ENCODE measurements at places on chromosomes 2 and 18.

DNA sequence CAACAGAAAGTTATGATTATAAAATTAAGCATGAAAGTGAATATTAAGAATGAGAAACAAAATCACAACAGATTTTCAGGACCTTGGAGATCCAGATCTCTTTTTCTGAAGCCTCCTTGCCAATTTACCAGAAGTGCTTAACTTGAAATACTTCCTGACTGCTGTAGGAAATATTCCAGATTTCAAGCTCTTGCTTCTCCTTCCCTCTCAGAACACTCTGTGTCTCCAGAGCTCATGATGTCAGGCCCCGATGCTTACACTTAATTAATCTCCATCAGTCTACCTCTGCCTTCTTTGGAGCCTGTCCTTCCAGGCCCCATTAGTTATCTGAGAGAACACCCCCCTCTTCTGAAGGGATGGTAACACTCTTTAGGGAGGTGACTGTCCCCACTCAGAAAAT, 20.7 kb upstream of the NT5C1B start:
- DNase-seq: no peak

GRCh38 chr2:23519334-23519651, 134.3 kb downstream of the KLHL29 start:
- DNase-seq: no peak

GRCh38 chr2:929011-929735, 21.5 kb upstream of the SNTG2 start:
- DNase-seq: no peak

GRCh38 chr18:47899107-47899840, 31.2 kb downstream of the SMAD2 start:
- DNase-seq: no peak

- DNase-seq: no peak
Measured at GRCh38 chr2:56309626-56310170, 125.9 kb downstream of the CCDC85A start.

DNA sequence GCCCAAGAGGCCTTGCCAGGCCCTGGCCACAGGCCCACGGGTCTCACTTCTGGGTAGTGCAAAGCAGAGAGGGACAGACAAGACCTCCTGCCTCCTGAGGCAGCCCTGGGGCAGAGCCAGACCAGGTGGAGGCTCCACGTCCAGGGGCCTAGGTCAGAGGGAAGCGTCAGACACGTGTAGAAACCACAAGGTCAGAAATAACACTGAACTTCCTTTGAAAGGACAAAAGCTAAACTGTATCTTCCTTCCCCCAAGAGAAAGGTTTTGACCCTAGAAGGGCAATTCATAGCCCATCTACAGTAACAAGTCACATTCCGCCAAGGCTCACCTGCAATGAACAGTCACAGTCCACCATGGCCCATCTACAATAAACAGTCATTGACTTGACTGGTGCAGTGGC, 17.9 kb downstream of the SDC1 start:
- no peak for DNase-seq

DNA sequence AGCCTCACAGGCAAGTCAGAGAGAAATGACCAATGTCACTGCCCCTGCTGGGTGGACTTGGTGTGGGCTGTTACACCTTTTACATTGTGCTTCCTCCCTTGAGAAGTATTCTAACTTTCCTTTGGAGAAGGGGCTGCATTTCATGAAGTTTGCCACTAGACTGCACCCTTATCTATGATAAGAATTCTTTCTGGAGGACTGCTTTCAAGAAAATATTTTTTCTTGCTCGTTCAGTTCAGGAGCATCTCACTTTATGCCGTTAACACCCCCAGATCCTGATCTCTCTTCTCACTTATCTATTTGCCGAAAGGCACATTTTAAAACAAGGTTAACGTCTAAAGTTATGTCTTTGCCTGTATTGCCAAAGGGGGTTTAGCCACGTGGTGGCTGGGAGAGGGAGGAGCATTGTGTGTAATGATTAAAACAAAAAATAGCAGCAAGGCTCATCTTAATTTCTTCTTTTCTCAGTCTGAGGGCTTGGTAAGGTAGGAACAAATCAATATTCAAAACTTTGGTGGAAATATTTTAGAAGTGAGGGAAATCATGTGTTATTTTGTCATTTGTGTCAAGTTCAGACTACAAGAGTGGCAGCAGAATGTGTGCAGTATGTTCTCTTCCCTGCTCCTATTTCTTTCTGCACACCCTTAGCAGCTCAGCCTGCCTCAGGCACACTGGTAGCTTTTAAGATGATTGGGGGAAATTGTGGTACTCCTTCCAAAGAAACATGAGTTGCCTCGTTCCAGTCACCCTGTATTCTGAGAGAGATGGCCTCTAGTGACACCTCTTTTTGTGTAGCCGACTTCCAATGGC, 1.6 kb upstream of the IGFBP5 start:
- DNase-seq: no peak

DNA sequence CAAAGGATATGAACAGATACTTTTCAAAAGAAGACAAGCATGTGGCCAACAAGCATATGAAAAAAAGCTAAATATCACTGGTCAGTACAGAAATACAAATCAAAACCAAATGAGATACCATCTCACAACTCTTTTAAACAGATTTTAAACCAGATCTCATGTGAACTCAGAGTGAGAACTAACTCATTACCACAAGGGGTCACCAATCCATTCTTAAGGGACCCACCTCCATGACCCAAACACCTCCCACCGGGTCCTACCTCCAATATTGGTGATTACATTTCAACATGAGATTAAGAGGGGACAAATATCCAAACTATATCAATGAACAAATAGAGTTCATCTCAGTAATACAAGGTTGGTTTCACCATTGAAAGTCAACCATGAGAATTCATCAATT, 319.8 kb upstream of the GULP1 start:
- no peak for DNase-seq

GRCh38 chr2:73716543-73717250, 20.4 kb downstream of the TPRKB start:
- no peak for DNase-seq

DNA sequence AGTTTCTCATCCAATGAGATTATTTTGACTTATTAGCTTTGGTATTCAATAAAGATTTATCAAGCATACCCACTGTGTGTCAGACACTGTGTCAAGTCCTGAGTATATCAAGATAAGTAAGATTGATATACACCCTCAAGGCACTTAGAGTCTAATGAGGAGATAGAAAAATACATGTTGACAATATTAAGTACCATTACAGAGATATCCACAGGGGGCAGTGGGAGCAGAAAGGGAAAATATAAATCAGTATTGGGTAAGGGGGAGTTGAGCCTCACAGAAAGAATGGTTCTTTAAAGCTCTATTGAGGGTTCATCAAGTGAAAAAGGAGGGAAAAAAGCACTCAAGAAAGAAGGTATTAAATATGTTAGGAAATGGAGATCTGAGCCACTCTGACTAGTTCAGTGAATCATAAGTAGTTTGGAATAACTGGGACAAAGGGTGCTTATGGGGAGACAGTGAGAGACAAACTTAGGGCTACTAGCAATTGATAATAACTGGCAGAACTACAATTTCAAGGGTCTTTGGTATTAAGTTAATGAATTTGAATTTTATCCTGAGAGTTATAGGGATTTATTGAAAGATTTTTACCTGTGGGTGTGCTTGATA, 45.5 kb upstream of the SLC8A1 start:
- DNase-seq: no peak

DNA sequence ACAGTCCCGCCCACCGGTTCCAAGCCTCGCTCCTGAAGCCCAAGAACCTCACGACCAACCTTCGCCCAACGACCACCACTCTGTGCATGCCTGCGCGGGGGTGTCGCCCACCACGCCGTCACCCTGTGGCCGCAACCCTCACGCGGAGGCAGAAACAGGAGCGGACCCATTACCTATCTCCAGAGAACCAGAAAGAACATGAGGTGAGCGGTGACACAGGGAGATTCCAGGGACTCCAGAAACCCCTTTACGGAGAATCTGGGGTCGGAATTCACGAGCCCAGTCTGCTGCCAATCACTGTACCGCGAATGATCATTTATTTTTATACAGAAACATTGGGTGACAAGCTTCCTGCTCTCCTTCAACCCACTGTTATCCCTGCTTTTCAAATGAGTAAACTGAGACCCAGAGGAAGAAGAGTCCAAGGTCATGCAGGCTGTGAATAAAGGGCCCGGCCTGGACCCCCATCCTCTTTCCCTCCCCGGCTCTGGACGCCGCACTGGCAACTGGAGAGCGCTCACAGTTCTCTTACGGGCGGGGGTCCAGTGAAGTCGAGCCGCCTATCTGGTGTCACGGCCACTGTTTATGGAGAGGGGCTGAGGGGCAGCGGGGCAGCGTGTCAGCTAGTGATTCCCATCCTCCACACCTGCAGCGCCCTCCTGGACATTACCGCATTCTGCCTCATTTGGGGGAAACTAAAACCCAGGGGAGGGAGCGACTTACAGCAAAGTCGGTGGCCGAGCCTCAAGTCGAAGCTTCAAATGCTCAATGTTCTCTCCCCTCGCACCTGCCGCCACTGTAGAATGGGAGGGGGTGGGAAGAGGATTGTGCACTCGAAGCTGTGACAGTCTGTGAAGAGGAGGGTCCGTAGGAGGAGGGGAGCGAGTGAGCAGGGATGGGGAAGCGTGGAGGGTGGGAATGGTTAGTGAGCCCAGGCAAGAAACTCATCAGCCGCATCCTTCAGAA, 723 bp upstream of the SLC30A3 start:
- DNase-seq: no peak

DNA sequence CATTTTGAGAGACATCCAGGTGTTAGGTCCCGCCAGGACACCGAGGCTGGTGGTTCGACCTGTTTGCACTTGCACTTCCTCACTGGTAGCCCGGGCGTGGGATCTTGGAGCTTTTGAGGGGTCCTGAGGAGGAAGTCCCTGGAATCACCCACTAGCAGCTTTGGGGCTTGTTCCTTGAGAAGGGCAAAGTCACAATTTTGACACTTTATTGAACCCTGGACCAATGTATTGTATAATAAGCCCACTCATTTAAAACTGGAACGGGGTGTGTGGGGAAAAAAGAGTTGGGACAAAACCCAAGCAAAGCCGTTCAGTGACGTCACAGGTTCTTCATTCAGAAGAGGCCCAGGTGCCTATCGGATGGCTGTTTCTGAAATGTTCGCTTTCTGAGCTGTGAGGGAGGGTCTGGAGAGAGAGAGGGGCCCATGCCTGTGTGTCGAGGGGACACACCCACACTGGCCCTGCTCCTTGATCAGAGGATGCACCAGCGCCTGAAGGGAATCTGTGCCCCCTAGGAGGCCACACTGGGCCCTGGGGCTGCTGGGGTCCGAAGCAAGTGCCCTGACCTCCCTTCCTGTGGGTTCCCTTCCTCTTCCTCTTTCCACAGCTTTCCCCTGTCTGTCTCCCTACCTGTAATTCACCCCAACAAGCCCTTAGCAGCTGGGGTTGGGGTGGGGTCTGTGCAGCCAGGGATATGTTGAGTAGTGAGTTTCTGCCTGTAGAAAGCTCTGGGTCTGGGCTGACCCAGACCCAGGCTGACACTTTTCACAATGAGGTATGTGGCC, 2.6 kb downstream of the LPIN1 start:
- DNase-seq: no peak

- DNase-seq: no peak
Measured at GRCh38 chr2:215439980-215440512, 4.2 kb upstream of the FN1 start.

All from T1000 (cell line).